ENCODE measurements at places on chromosomes 7 and 10.

DNA sequence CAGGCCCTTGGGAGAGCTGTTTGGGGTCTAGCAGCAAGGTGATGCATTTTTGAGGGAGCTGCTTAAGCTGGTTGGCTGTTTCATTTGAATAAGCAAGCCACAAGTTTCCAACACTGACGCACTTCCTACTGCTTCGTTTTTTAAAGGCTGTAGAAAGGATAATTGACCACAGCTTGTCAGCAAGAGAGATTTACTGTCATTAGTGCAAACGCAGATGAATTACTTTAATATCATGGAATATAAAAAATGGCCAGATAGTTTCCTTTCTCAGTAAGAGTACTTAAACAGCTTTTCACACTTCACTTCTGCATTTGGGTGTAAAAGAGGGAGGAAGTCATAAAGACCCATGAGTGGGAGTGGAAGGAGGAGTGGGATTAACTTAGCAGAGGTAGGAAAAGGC is 61.5 kb downstream of the FZD1 start:
- DNase-seq: no peak

DNA sequence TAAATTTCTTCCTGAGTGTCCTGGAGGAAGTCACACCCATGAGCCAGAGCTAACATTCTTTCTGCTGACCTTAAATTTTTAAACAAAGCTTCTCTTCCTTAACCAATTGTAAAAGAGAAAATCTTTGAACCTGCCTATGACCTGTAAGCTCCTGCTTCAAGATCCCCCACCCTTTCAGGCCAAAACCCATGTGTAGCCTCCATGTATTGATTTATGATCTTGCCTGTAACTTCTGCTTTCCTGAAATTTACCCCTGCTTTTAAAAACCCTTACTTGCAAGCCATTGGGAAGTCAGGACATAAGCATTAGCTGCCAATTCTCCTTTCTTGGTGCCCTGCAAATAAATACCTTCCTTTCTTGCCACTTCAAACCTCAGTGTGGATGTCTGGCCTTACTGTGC is 68.5 kb upstream of the HECTD2 start:
- DNase-seq: no peak

- DNase-seq: no peak
Observed at GRCh38 chr10:20767028-20767427, 130.1 kb downstream of the NEBL start.

DNA sequence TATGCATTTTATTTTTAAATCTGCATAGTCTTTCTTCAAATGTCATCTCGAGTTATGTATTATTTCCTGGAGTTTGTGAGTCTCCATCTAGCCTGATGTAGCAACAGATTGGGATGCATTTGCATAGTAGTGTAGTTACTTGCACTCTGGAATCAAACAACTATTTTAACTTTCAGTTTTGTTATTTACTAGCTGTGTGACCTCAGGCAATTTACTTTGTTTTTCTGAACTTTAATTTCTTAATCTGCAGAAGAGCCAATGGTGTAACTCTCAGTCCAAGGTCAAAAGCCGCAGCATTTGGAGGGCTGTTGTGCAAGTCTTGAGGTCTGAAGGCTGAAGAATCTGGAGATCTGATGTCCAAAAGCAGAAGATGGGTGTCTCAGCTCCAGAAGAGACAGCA is 175.8 kb upstream of the SORCS1 start:
- DNase-seq: no peak

GRCh38 chr10:107103174-107104025 is 61.1 kb downstream of the SORCS1 start:
- DNase-seq: no peak

DNA sequence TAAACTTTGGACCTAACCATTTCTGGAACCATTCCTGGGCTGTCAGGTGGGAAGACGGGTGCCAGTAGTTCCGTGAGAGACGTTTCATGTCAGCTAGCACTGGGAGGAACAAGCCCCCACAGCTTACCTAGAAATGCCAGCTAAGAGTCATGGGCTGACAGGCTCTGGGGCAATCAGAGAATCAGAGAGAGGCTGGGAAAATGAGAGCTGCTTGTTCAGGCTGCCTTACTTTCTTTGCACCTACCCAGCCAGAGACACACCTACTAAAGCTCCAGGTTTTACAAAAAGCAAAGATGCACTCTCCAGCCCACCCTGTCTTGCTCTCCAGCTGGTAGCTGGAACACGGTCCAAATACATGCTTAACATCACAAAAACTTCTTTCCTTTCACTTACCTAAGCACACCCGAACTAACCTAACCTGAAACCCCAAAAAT is 688 bp downstream of the PTN start:
- no peak for DNase-seq

DNA sequence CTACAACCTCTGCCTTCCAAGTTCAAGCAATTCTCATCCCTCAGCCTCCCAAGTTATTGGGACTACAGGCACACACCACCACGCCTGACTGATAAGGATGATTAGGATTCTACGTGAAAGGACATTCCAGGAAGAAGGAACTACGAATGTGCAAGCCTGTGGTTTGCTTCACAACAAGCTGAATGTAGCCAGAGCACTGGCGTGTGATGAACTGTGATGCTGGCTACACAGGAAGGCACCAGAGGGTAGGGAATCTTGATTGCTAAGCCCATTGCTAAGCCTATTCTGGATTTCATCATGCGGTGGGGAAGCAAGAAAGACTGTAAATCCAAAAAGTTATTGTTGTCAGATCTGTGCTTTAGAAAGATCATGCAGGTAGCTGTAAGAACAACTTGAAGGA is 72.3 kb upstream of the SRRM3 start:
- no peak for DNase-seq

GRCh38 chr7:151304856-151305255 is 36.8 kb upstream of the NUB1 start:
- DNase-seq: no peak

GRCh38 chr10:48518986-48519385 is 85.9 kb downstream of the ARHGAP22 start:
- no peak for DNase-seq

DNA sequence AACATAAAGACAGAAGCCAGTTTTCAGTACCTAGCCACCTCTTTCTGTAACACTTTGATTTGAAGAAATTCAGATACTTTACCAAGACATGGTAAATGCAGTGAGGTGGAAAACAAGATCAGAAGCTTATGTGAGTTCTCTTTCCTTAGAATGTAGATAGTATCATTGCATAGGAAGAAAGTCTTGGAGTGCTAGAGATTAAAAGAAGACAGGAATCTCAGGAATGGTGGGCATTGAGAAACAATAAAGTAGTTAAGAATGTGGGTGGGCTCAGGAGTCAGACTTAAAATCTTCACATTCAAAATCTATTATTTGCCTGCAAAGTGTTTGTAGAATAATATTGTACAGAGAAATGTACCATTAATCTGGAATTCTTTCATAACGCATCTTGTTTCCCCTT is 58.9 kb downstream of the POLL start:
- no peak for DNase-seq

GRCh38 chr7:28041508-28042314 is 138.9 kb downstream of the JAZF1 start:
- DNase-seq: no peak

- no peak for DNase-seq
Observed at GRCh38 chr10:72639441-72639873, 13.6 kb upstream of the MICU1 start.

- no peak for DNase-seq
Observed at GRCh38 chr7:105016709-105017656, 3.0 kb downstream of the KMT2E start.

Measured in esophagus squamous epithelium (tissue), 5 donors.